ENCODE measurements at places on chromosomes 11 and 22. TPM values are rescaled to one million over a fixed set of nuclear protein-coding genes. Genes with fewer than 3 reads are reported as not detected.

The ZBED4 gene
- 9.0 TPM for total RNA-seq

The GLB1L2 gene
- total RNA-seq = 2.2 TPM

The LMO1 gene
- total RNA-seq = not detected

The DDI1 gene
- total RNA-seq = not detected

- peak; percentile 17 for ATAC-seq
Observed at GRCh38 chr22:24990344-24990905, 37.9 kb downstream of the KIAA1671 start.

- no peak for ATAC-seq
Observed at GRCh38 chr11:47359586-47359985, 7.1 kb upstream of the MYBPC3 start.

DNA sequence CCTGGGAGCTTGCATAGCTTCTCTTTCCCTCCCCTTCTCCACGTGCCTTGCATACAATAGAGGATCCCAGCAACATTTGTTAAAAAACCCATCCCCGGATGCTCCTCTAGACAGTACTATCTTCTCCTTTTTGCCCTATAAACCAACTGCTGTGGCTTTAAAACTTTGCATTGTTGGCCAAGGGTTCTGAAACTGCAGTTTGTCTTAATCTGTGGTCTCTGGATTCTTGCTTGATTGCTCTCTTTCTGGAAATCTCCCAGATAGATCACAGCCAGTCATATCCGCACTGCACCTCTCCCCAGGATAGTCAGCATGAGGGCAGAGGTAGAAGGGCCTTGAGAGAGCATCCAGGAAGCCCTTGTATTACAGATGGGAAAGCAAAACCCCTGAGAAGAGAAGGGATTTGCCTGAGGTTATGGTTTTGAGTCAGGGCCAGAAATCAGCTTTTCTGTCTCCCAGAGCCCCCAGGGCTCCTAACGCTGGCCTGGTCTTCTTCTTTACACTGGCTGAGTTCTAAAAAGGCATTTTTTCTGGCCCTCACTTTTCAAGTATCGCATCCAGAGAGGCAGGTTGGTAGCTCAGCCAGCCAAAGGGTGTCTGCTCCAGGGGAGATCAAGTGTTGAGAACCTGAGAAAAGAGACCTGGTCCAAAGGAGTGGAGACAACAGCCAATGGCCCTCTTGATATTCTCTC is 70.6 kb downstream of the ADM start:
- ATAC-seq = no peak

GRCh38 chr11:65422633-65423515 is at the start of gene NEAT1:
NEAT1 (plus strand) TSS chr11:65422798.
- ATAC-seq = peak; percentile 28

DNA sequence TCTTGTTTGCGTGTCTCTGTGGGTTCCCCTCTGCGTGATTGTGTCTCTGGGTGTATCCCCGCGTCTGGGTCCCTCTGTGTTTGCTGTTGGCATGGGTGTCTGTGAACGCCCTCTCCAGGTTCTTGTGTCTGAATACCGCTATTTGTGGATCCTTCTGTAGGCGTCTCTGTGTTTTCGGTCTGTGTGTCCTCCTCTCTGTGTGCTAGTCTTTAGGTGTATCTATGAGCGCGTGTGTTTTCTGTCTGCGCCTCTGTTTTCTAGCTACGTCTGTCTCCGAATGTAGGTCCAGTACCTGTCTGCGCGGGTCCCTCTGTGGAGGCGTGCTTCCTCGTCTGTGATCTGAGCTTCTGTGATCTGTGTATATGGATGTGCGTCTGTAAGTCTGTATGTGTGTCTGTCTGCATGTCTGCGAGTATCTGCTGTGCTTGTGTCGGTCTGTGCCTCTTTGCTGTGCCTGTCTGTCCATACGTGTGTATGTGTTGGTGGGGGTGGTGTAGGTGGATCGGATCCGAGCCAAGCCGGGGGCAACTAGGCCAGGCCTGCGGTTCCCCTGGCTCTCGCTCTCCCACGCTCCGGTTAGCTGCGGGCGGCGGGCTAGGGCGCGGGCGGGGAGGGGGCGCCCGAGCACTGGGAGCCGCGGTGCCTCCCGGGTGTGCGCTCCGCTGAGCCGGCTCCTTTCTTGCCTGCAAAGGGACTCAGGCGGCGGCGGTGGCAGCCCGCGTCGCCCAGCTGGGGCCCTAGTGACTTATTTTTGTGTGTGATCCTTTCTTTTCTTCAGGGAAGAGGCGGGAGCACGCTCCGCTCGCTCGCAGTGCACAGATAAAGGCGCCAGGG is 105.3 kb upstream of the E2F8 start:
- peak; percentile 21 for ATAC-seq

DNA sequence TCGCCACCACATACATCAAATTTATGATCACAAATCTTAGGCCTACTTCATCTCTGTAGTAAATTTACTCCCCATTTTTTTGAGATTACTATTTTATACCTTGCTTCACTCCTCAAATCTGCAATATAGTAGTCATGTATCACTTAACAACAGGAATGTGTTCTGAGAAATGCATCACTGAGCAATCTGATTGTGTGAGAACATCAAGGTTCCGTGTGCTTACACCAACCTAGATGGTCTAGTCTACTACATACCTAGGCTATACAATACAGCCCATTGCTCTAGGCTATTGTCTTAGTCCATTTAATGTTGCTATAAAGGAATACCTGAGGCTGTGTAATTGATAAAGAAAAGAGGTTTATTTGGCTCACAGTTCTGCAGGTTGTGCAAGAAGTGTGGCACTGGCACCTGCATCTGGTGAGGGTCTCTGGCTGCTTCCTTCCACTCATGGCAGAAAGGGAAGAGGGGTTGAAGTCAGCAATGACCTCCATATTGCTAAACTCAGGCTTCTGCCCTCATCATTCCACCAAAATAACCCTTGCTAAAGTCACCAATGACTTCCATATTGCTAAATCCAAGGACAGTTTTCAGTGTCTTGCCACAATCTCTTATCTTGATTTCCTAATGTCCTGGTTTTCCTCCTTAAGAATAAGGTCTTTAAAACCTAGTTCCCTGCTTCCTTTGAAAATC is 140.3 kb downstream of the RBFOX2 start:
- no peak for ATAC-seq

- ATAC-seq = no peak
Observed at GRCh38 chr11:123073343-123074057, 11.6 kb upstream of the HSPA8 start.

DNA sequence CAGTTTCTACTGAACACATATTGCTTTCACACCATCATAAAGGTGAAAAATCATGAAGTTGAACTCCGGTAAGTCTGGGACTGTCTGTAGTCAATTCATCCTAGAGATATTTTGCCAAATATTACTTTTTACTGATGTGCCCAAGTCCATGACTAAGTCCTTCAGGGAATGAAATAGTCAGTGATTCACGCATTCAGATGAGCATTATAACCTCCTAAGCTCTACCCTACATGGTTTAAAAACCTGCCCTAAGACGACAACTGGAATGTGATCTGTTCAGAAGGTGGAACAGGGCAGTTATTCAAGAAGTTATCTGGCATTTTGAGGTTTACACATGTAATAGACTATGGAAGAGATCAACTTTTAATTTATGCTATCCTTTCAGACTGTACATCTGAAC is 125.6 kb downstream of the TRPC6 start:
- ATAC-seq = peak; percentile 43

GRCh38 chr11:119472186-119472855 is 49.3 kb upstream of the THY1 start:
- no peak for ATAC-seq

Measured in esophagus mucosa (tissue), 1 donor.